ENCODE measurements at places on chromosomes 7 and 10.

DNA sequence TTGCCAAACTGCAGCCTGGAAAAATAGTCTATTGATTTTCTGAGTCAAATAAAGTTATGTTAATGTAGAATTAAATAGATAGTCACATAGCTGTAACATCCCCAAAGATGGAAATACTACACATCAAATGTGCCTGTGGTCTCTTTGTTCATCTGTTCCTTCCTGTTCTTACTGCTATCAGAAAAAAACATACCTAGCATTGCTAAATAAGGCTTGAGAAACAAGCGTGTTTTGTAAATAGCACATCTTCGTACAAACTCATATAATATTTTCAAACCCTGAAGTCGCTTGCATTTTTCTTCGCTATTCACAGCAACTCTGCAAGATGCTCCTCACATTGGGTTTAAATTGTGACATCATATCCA is 116.1 kb downstream of the KLF6 start:
- no peak for DNase-seq

DNA sequence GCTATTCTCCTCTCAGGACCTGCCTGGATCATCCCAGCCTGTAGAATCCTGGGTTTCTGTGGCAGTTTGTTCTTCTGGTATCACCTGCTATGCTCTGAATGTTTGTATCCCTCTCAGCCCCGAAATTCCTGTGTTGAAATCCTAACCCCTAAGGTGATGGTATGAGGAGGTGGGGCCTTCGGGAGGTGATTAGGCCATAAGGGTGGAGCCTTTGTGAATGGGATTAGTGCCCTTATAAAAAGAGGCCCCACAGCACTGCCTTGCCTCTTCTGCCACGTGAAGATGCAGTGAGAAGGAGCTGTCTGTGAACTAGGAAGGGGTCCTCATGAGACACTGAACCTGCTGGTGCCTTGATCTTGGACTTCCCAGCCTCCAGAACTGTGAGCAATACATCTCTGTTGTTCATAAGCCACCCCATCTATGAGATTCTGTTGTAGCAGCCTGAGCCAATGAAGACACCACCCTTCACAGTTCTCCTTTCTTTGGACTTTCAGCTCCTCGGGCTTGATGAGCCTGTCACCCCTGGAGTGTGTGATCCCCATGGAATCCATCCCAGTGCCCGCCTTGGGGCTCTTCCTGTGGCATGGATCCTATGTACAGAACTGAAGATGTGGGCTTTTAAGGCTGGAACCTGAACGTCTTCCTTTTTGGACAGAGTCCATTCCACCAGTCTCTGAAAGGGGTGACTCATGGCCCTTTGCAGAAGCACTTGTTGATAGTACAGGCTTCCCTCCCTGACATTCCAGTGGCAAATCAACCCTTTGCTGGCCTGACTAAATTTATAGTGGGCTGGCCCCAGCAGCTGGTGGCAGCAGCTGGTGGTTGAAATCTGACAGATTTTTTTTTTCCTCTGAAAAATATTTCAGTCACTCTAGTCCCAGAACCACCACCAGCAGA is 138.0 kb downstream of the TACC2 start:
- no peak for DNase-seq

DNA sequence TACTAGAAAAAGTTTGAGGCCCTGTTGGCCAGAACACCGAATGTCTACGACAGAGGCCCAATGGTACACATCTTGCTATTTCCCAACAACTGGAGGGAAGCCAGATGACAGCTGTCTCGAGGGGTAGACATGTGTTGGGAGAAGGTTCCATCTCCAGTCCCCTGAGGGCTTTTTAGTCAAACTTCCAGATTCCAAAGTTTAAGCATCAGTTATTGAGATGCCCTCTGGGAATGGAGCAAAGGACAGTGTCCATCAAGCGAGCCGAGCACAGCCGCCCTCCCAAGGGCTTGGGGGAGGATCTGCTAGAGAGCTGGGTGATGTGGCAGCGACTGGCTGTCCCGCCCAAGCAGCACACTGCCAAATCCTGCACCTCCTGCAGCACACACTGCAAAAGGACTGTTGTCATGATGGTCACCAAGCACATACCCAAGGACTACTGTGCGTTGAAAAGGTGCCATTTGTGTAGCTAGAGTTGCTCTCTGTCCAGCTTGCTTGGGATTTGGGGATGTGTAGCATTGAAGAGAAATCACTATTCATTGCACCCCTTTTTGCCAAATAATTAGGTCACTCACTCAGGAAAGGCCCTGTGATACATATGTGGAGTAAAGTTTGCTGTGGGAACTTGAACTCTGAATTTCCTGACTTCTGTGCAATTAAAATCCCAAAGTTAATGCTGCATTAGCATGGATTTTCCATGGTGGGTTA is 164.6 kb downstream of the TRIL start:
- DNase-seq, result no peak

GRCh38 chr7:11430112-11430511 is 401.9 kb downstream of the THSD7A start:
- no peak for DNase-seq

GRCh38 chr7:151032936-151033863 is 5.0 kb downstream of the ABCB8 start:
- DNase-seq, result no peak

- DNase-seq, result no peak
Observed at GRCh38 chr10:7248148-7248547, 162.7 kb downstream of the SFMBT2 start.

DNA sequence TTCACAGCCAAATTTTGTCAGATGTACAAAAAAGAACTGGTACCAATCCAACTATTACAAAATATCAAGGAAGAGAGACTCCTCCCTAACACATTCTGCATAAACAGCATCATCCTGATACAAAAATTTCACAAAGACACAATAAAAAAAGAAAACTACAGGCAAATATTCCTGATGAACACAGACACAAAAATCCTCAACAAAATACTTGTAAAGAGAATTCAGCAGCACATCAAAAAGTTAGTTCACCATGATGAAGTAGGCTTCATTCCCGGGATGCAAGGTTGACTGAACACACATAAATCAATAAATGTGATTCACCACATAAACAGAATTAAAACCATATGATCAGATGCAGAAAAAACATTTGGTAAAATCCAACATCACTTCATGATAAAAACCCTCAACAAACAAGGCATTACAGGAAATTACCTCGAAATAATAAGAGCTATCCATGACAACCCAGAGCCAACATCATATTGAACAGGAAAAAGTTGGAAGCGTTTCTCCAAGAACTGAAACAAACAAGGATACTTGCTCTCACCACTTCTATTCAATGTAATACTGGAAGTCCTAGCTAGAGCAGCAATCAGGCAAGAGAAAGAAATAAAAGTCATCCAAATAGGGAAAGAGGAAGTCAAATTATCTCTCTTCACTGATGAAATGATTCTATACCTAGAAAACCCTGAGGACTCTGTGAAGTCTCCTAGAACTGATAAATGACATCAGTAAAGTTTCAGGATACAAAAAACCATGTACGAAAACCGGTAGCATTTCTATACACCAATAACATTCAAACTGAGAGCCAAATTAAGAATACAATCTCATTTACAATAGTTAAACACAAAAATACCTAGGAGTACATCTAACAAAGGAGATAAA is 223.1 kb downstream of the REEP3 start:
- DNase-seq, result no peak

GRCh38 chr10:5844345-5845055 is 31.3 kb upstream of the GDI2 start:
- no peak for DNase-seq

- no peak for DNase-seq
Observed at GRCh38 chr10:48235501-48235900, 39.0 kb downstream of the FRMPD2 start.

- DNase-seq, result no peak
Observed at GRCh38 chr10:96856317-96856716, 24.2 kb downstream of the LCOR start.

DNA sequence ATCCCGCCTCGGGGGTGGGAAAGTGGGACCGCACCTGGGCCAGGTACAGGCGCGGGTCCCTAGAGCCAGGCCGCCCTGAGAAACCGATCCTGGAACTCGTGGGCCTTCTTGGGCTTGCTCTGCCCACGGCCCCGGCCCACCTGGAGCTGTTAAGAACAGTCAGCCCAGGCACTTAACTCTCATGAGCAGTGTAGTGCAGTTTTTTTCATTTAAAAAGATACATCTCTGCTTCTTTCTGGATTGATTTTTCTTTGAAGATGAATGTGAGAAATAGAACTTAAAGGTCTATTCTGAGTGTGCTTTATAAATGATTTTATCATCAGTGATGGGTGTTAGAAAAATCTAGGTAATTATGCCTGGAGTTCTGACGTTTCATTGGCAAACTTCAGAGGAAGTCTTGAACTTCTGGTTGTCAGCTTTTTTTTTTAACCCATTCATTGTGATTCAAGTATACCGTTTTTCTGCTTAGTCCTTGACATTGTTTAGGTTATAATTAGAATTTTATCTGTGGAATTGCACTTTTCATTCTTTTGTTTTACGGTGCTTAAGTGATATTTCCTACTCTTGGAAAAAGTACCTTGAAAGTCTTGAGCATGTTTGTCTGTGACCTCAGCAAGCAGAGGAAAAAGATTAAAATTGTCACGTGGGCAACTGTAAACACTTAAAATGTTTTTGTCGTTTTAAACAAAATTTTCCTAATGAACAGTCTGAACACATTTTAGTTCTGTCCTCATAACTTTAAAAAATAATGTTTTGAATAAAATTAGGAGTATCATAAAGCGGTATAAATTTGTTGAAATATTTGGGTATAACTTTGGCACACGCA is 906 bp downstream of the CDK1 start:
- DNase-seq, result no peak

DNA sequence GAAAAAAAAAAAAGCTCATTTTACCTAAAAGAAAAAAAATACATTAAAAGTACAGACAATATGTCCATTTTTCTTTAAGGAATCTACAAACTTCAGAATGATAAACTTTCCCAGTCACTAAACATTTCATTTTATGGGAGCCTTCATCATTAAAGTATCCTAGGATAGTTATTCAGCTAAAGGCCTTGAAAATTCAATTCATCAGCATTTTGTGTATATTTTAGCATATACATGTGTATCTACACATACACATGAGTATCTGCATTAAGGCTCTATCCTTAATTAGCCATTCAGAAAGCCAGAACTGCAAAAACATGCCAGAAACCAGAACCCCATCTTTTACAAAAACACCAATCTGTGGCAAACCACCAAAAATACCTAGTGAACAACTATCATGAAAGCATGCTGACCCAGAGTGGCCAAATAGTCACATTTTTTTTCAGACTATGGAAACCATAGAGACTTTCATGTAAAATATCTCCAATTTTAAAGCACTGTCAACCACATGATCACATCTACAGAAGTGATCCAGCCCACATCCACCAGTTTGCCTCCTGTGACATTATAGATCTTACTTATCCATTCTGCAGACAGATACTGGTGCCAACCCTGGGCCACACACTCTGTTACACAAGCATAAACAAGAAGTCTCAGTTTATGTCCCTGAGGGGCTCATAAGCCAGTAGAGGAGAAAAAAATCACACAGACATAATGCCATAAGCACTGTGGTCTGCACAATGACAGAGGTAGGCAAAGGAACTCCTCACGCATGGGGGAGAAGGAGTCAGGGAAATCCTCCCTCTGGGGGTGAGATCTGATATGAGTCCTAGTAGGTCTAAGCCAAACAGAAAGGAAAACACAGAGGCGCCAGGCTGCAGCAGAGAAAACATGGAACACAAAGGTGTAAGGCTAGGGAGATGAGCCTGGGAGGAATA is 79.2 kb downstream of the SRPK2 start:
- no peak for DNase-seq

- peak; percentile 69 for DNase-seq
Observed at GRCh38 chr10:44932517-44933450, 21.6 kb downstream of the TMEM72 start.

DNA sequence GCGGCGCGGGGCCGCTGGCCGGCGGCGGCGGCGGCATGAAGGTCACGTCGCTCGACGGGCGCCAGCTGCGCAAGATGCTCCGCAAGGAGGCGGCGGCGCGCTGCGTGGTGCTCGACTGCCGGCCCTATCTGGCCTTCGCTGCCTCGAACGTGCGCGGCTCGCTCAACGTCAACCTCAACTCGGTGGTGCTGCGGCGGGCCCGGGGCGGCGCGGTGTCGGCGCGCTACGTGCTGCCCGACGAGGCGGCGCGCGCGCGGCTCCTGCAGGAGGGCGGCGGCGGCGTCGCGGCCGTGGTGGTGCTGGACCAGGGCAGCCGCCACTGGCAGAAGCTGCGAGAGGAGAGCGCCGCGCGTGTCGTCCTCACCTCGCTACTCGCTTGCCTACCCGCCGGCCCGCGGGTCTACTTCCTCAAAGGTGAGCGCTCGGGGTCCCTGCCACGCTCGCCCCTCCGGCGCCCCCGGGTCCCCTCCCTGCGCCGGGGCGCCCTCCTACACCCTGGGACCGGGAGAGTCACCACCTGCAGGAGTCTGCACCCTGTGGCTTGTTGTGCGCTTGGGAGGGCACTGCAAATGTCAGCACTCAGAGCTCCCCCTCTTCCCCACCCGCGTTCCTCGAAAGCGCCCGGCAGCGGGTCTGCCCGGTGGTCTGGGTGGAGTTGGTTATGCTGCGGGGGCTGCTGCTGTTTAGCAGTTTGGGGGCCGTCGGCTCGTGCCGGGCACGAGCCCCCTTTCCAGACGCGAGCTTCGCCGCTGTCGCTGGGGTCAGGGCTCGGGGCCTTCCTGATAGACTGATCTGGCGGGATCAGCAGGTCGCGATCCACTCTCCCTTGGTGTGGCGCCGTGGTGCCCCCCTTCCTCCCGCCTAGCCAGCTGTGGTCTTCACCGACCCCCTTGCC is 627 bp downstream of the DUSP5 start:
- DNase-seq, result no peak

DNA sequence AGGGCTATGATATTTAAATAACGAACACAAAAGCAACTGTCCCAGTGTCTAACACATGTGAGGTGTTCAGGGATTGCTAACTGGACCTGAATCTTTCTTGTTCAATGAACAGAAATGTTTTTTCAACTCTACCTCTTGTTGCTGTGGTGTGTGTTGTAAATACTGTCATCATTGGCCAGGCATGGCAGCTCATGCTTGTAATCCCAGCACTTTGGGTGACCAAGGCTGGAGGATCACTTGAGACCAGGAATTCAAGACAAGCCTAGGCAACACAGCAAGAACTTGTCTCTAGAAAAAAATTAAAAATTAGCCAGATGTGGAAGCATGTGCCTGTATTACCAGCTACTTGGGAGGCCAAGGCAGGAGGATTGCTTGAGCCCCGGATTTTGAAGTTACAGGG is 1250.9 kb downstream of the TYW1 start:
- DNase-seq, result no peak

DNA sequence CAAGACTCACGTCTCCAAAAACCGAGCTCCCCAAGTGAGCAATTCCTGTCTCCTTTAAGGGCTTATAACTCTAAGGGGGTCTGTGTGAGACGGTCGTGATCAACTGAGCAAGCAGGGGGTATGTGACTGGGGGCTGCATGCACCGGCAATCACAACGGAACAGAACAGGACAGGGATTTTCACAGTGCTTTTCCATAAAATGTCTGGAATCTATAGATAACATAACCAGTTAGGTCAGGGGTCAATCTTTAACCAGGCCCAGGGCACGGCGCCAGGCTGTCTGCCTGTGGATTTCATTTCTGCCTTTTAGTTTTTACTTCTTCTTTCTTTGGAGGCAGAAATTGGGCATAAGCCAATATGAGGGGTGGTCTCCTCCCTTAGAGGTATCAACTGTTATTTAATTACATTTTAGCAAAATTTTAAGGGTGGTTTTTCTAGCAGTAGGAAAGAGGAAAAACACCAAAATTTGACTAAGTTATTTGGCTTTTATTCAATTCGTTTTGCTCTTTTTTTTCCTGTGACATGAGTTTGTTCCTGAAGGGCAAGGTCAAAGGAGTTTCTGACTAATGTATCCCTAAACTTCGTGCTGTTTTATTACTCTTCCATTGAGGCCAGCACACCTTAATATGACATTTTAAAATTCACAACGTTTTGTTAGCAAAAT is 121.4 kb upstream of the SEC61G start:
- DNase-seq, result no peak

- no peak for DNase-seq
Observed at GRCh38 chr10:89245802-89246201, 5.8 kb downstream of the LIPA start.

Measured in GM12892 (cell line).